ENCODE measurements at places on chromosomes 16 and 17.
A peak's percentile ranks its signal among the peaks of the same experiment; 100 is the strongest.

- no peak for DNase-seq
Measured at GRCh38 chr17:77291591-77292386, 151.0 kb downstream of the SEC14L1 start.

GRCh38 chr17:8138374-8138671, 13.9 kb downstream of the PER1 start:
- no peak for DNase-seq

- no peak for DNase-seq
Measured at GRCh38 chr16:69014811-69015210, 90.6 kb upstream of the HAS3 start.

DNA sequence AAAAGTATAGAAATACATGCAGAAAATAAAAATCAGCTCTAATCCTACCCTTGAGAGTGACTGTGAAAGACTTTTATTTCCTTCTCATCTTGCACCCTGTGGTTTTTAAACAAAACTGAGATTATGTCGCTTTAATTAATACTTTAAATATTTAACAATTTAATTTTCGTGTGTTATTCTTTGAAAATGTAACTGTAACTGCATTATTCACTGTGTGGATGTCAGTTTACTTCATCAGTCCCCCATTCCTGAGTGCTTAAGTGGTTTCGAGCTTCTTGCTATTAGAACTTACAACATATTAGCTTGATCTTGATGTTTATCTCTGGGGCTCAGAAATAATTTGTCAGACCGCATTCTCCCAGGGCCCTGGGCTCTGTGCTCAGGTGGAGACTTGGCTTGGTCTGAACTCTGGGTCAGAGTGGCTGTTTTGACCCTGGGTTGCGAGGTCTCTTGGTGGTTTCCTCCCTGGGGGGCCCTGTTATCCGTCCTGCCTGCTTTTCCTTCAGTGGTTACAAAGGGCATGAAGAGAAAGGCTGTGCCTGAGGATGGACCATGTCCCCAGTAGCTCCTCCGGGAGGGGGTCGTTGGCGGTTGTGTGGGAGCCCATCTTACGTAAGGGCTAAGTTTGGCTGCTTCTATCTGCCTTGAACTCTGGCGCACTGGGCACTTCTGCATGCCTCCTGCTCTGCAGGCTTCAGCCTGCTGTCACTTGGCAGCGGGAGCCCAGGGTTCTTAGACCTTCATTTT, 25.7 kb downstream of the AKAP1 start:
- DNase-seq: peak; percentile 79

GRCh38 chr17:49217651-49218413, 7.3 kb downstream of the ABI3 start:
- peak; percentile 89 for DNase-seq

DNA sequence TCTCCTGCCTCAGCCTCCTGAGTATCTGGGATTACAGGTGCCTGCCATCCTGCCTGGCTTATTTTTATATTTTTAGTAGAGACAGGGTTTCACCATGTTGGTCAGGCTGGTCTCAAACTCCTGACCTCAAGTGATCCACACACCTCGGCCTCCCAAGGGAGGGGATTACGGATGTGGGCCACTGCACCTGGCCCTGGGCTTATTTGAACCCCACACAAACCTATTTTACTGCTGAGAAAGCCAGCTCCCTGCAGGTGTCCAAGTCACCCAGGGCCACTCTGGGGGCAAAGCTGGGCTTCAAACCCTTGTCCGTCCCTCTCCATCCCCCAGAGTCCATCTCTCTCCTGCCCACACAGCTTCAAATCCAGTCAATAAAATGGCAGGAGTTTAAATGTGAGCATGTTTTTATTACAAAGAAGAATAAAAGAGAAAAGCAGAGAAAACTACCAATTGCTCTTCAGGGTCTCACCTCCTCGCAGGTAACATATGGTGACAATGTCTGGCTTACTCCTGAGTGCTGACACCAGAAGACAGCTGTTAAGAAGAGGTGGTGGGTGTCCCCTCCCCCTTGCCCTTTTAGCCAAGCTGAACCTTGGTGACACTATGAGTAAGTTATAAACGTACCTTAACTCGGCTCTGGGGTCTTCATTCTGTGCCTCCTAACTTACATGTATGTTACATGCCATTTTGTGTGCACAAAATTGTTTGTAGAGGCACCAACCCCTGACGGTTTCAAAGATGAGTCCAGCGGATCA, 45.4 kb downstream of the LAT start:
- DNase-seq: no peak

DNA sequence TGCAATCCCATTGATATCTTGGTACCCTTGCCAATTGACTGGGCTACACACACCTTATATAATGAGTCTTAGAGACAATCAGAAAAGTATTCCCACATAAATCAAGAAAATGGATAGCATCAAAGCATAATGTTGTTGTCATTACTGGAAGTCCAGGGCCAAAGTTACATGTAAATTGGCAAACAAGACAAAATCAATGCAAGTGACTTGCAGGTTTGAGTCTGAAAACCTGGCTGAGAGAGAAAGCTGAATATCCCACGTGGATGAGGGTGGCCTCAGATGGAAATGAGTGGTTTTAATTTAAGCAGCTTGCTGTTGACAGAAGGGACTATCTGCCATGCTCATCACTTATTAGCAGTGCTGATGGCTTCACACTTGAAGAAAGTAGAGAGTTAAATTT, 324.0 kb upstream of the MON1B start:
- no peak for DNase-seq
